ENCODE measurements at places on chromosomes 3 and 15.

DNA sequence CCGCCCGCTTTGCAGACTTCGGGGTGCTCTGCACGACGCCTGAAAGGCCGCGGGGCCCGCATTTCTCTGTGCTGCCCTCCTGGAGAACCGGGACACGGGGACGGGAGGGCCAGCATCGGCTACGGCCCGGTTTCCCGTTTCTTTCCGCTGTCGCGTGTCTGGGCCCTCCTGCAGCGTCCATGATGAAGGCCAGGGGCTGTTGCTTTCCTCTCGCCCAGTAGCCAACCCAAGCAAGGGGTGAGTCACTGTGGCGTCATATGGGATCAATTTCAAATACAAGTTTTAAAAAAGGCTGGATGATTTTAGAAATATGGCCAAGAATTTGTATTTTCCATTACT, 435 bp downstream of the SLC35G2 start:
- peak; percentile 2 for DNase-seq

DNA sequence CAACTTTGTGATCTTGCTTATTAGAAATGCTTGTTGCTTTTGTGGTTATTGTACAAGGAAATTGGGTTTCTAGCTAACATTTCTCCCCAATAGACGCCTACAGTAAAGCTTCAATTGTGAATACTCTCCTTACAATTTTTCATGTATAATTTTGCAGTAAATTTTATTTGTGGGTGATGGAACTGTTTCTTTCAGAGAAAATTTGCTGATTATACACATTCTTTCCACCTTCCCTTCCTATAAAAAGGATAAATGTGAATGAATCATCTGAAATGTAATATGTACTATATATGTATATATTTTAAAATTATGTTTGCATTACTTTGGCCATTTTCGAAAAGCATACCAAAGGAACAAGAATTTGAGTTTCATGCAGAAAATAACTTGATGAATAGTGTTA, 162.7 kb upstream of the CRBN start:
- no peak for DNase-seq

DNA sequence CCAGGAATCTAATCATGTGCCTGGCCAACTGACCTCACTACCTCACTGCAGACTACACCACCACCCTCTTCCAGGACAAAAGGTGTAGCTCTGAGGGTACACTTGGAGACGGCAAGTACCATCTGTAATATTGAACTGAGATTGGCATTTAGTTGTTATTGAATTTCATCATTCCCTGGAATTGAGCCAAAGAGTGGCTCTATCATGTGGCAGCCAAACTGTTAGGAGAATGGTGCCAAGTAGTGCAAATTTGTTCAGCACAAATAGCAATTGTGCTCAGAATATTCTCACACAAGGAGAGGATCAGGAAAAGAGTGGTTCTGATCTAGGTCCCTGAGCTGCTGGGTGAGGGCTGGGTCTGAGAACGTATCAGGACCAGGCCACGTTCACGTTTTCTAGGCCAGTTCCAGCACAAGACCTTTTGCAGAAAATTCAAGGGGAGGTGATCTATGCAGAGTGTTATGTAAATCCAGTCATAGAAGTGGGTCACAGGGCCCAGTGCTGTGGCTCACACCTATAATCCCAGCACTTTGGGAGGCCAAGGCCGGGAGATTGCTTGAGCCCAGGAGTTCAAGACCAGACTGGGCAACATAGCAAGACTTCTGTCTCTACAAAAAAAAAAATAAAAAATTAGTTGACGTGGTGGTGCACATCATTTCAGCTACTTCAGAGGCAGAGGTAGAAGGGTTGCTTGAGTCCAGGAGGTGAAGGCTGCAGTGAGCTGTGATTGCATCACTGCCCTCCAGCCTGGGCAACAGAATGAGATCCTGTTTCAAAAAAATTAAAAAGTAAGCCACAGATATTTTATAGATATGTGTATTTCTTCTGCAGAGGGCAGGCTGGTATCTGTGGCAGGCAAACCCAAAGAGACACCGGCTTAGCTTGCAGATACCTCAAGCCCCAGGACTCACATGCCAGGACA, 31.9 kb upstream of the CFAP161 start:
- no peak for DNase-seq

DNA sequence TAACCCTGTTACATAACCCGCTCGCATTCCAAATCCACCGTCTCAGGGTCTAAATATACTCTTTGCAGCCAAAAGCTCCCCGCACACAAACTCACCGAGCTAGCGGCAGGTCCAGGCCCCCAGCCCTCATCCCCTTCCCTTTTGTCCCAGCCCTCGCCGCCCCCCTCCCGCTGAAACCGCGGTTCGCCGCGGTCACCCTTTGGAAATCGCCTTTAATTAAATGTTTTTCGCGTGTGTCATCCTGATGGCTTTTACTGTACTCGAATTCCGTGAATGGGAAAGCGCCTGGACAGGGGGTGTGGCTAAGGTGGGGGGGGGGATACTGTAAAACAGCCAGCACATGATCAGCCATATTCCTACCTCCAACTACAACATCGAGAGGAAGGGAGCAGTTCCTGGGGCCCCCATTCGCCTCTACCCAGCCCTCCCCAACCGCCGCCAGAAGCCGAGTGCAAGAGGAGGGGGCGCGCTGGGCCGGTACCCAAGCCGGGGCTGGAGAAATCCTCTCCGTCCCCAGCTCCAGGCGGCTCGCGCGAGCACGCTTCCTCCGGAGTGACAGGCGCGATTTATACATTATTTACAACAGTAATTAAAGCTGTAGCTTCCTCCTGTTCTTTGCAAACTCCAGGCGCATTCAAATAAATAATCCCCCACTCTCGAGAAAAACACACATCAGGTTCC, 1.7 kb downstream of the RORA start:
- no peak for DNase-seq

DNA sequence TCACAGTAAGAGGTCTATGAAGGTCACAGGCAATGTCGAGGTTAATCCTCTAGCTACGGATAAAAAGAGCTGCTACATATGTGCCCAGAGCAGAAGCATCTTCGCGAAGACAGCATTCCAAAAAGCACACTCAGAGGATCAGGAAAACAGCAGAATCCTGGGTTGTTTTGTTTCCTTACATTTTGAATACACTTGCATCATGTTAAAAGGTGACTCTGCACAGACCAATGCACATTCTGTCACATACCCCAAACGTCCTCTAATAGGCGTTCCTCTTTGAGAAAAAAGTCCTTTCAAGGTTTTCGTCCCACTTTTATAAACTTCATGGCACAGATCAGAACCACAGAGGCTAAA, 52.7 kb downstream of the VGLL4 start:
- DNase-seq: no peak

- DNase-seq: no peak
Measured at GRCh38 chr15:73573572-73573971, 59.6 kb downstream of the NPTN start.

DNA sequence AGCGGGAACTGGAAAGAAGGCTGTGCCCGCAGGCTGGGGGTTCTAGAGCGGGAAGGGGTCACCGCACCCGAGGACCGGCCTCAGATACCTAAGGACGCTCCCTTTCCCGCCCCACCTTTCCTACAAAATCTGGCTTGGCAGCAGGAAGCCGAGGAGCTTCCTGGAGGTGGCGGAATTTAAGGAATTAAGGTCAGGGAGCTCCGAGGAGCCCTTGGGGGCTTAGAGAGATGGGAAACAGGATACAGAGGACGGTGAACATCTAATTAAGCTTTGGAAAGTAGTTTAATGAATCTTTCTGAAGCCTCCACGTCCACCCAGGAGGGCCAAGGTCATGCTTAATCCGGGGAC, 507 bp upstream of the AP3B2 start:
- DNase-seq: no peak

DNA sequence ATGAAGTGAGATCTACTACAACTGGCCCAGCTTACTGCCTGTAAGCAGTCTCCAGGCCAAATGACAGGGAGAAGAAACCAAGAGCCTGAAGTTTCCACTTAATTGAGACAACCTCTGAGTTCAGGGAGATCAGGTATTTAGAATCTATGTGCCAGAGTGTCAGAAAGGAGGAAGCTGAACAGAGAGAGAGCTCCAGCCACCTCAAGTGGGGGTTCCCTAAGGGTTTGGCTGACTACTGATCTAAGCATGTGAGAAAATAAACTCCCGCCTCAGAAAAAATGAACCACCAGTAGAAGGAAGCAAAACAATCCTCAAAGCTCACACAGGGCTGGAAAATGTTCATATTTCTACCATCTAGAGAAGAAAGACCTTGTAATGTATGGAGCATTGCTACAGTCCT, 25.0 kb downstream of the ADAM10 start:
- DNase-seq: no peak

- no peak for DNase-seq
Measured at GRCh38 chr3:112531358-112531781, 30.4 kb downstream of the ATG3 start.

All from effector memory CD8-positive, alpha-beta T cell (primary cell).